NCI-H187 (cell line): ENCODE measurements at places on chromosomes 7 and 10.
A peak's percentile ranks its signal among the peaks of the same experiment; 100 is the strongest.

DNA sequence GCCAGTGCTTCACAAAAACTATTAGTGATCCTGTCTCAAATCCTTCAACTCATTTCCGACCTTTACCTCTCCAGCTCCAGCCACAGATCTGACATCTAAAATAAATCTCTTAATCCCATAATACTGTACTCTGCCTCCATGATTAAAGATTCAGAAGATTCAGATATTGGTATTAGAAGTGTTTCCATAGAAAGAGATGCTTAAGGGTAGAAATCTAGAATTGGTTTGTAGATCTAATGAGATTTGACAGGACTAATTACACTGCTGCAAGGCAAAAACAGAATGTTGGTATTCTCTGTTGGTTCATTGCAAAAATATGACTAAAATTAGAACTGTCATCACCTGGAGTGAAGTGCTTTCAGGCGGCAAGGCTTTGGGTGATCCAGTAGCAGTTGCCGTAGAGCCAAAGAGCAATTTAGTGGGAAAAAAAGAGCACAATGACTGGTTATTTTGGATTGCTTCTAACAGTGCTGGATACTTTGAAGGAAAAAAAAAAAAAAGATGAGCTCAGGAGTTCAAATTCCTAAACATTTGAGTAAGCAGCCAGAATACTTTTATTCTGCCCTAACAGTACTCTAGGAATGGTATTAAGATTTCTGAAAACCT, 940.1 kb upstream of the SORCS1 start:
- DNase-seq, result no peak

GRCh38 chr7:1525409-1525808, 5.1 kb upstream of the MAFK start:
- DNase-seq, result no peak

DNA sequence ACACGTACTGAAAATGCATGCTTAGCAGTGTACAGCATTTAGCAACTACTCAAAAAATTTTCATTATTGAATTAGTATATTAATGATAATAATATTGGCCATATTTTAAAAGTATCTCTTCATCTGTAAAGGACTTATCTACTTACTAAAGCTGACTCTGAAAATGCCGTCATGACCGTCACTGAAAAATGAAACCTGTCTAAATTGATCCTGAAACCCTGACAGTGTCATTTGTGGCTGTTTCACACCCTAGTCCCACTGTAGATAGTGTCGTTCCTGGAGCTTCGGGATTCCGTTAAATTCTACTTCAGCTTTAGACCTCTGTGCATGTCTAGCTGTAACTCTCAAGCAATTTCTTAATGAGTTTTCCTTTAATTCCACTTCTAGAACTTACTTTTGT, 35.8 kb upstream of the EZH2 start:
- no peak for DNase-seq

DNA sequence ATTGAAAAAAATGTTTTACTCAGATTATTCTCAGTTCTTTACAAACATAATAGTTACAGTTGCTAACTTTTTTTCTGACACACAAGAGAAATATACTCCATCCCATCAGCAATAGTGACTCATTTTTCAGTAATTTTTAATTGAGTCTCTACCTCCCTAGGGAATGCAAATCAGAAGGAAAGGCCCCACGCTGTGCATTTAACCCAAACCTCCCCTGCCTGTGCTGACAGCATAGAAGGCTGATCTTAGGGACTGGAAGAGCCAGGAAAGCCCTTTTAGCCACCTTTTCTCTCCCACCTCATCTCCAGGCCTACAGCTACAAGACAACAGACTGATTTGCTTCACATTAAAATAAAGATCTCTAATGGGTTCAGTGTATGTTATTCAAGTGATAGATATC, 24.7 kb upstream of the PIK3CG start:
- DNase-seq, result no peak

DNA sequence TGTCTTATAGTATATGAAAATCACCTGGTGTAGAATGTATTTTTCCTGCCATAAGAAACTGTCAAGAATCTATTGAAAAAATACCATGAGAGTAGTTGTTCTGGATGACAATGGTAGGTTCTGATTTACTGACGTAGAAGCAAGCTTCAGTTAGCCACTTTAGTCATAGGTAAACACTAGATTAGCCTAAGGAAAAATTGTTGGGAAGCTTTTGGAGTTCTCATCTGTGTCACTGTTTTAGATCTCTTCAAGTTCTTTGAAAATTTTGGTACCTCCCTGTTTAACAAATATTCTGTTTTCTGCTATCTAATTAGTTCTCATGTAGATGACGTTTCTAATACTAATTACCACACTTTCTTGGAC, 131.8 kb downstream of the ADK start:
- no peak for DNase-seq

- DNase-seq, result no peak
These were observed 49.0 kb downstream of the ZNF92 start for GRCh38 chr7:65422670-65423069.

- no peak for DNase-seq
These were observed 1.4 kb downstream of the PHYHIPL start for GRCh38 chr10:59177836-59178235.

DNA sequence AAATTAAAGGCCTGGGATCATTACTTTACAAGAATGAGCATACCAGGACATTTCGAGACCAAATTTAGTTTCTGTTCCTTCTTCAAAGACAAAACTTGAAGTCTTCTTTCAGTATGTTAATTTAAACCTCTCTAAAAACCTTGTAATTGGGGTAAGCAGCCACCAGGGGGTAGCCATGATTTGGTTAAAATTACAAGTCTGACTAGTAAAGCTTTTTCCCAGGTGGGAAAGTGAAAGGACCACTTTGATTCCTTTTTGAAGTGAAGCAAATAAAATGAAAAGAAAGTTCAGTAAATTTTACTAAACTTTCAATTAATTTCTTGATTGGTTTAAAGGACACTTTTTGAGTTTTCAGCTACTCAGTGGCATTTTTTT, 294.3 kb downstream of the BBS9 start:
- no peak for DNase-seq

DNA sequence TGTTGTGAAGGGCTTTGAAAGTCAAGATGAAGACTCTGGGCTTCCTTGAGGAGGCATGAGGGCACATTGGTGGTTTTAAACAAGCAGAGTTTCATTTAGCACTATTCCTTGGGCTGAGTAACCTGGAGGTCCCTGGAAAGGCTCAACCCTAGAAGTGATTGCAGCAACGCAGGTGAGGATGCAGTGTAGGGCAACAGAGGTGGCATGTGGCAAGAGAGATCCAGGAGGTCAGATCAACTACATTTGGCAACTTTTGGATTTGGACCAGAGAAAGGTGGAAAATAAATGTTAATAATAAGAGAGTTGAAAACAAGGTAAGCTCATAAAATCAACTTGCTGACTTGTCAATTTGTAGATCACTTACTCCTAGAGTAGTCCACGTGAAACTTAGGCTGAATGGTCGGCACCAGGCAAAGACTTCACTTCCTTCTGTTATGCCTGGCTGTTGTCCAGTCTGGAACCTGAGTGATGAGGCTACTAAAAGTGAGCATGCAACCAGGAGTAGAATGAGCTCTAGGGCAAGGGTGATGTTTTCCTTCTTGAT, 414.6 kb upstream of the ZMIZ1 start:
- DNase-seq, result no peak

DNA sequence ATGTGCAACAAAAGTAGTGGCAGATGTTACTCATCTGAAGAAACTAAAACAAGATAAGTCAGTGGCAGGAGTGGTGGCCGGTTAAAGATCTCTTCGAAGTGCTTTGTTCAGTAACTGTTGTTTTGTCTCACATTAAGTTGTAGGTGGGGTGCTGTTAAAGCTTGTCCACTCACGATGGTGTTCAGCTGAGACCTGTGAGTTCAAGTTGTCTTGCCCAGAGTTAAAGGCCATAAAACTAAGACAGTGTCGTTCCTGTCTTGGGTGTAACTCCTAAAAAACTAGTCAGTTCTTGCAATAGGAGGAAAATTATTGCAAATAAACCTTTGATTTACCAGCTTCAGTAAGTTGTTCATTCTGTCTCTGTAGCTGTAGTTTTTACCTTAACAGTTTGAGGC, 857 bp upstream of the FOXP2 start:
- no peak for DNase-seq

DNA sequence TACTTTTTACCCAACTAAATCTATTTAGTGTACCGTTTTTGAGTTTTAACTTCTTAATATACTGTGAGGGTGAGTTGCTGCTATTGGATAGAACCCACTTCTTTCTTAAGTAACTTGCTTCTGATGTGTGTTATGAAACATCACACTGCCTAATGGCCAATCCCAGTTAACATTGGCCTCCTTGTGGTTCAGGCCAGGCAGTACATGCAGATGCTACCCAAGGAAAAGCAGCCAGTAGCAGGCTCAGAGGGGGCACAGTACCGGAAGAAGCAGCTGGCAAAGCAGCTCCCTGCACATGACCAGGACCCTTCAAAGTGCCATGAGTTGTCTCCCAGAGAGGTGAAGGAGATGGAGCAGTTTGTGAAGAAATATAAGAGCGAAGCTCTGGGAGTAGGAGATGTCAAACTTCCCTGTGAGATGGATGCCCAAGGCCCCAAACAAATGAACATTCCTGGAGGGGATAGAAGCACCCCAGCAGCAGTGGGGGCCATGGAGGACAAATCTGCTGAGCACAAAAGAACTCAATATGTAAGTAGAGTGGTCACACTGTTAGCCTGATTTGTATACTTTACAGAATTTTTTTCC, 39.7 kb downstream of the TES start:
- no peak for DNase-seq

GRCh38 chr7:37284805-37285231, 163.8 kb downstream of the ELMO1 start:
- peak; percentile 40 for DNase-seq

DNA sequence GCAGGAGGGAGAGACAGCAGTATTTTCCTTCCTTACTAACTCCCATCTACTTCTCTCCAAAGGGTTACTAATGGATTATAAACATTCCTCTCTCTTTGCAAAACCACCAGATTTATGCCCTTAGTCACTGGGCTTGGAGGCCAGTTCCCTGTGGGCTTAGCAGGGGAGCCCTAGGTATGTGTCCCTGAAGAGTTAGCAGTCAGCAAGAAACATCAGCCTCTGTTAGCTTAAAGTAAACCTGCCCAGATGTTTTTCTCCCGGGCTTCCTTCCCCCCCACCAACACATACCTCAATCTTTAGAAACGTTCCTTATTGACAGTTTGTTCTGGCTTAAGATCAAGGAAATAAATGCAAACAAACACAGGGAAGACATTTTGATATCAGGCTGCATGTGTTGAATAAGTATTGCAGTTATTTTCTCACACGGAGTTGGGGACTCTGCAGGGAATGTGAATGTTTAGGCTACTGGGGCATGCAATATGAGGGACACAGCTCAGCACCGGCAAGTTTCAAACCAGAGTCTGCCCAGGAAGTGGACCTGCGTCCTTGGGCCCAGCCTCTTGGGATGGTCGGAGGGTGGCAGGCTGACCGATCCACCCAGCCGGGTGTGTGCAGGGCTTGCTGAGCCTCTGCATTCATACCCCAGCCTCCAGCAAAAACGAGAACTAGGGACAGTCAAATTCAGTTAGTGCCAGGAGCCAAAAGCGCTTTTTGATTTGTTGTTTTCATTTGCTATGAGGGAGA, 252.0 kb upstream of the GRB10 start:
- no peak for DNase-seq

GRCh38 chr7:102890292-102890970, 22.4 kb upstream of the LRRC17 start:
- no peak for DNase-seq

DNA sequence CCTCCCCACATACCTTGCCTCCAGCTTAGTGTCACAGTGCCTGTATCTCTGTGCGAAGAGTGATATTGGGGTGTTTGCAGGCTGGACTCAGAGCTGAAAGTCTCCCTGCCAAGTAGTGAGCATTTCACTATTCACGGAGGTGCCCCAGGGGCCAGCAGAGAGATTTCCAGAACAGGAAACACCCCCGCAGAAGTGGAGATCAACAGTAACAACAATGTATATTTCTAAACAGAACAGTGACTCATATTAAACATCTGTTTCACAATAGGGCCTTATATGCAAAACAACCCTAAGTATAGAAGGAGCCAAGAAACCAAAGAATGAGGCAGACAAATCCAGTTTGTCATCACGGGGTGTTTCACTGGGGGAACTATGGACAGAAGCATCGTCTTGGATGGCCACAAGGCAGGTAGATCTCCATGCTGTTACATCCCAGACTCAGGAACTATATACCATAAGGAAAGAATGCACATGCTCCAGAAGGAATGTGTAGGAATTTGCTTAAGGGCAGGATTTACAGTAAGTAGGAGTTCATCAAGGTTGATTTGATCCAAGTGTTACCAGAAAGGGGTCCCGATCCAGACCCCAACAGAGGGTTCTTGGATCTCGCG, 29.3 kb upstream of the CCL24 start:
- DNase-seq, result no peak

- DNase-seq, result no peak
These were observed 174.9 kb downstream of the GRID1 start for GRCh38 chr10:86191686-86192085.

GRCh38 chr10:114932945-114933344, 5.0 kb upstream of the TRUB1 start:
- no peak for DNase-seq

GRCh38 chr10:82160307-82160706, 285.3 kb downstream of the NRG3 start:
- DNase-seq, result no peak

DNA sequence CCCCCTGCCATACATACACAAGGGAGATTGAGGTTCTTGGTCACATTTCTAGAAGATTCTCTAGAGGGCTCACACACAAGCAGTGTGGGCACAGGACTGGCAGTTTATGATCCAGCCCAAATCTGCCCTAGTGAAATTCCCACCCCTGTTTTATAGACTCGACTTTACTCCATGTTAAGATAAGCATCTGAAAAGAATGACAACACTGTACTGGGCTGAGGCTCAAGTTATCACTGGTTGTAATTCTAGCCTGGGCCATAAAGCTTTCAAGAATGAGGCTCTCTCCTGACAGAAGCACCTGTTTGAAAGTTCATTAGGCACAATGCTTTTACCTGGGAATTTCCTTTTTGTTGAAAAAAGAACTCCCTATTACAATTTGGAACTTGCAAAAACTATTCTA, 195.6 kb upstream of the GLI3 start:
- DNase-seq, result no peak

DNA sequence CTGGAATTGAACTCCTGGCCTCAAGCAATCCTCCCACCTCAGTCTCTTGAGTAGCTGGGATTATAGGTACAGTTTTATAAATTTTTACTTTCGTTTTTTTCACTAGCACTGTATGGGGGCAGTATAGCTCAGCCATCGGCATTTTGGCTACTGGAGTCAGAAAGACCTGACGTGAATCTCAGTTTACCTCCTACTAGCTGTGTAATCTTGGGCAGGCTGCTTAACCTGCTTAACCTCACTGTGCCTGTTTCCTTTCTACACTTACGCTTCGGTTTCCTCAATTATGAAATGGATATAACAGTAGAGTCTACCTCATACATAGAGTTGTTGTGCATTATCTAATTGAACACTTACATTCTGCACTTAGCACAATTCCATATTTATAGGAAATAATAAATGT, 16.7 kb downstream of the STN1 start:
- no peak for DNase-seq

- no peak for DNase-seq
These were observed 78.2 kb downstream of the CCSER2 start for GRCh38 chr10:84406561-84406960.
